ENCODE measurements at places on chromosomes 2 and 18.

GRCh38 chr18:33184175-33184574 lies 256.3 kb downstream of the CCDC178 start:
- no peak for DNase-seq

DNA sequence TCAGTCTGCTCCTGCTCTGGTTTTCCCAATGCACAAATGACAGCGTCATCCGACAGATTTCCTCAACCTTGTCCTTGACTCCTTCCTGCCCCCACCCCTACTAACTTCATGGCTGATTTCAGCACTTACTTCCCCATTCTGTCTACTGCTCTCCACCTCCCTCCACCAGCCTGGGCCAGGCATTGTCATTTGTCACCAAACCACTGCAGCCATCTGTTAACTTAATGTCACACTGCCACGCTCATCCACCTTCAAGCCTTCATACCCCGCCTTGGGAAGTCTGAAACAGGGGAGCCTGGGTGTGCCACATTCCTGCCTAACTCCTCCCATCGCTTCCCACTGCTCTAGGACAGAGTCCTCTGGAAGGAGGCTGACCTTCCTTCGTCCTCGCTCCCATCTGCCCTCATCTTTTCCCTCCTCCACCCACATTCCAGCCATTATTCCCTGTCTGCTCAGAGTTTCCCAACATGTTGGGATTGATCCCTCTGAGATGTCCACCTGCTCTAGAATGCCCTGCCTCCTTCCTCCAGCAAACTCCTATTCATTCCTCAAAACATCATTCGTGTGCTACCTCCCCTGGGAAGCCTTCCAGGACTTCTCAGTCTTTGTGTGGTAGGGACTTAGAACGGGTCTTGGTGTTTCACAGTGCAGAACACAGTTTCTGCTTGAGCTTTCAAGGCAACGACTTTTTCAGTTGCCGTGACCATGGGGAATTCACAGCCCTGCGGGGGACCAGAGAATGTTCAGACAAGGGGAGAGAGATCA lies 42.2 kb upstream of the SMAD7 start:
- no peak for DNase-seq

GRCh38 chr2:33190393-33190937 lies 243.7 kb downstream of the LTBP1 start:
- no peak for DNase-seq

GRCh38 chr2:160610041-160610440 lies 116.4 kb upstream of the RBMS1 start:
- no peak for DNase-seq

- no peak for DNase-seq
Measured at GRCh38 chr2:64773461-64774118, 119.9 kb upstream of the SERTAD2 start.

- DNase-seq, result no peak
Measured at GRCh38 chr2:240167588-240167880, 27.1 kb upstream of the OTOS start.

- no peak for DNase-seq
Measured at GRCh38 chr18:76357174-76357573, 137.9 kb downstream of the ZNF516 start.

DNA sequence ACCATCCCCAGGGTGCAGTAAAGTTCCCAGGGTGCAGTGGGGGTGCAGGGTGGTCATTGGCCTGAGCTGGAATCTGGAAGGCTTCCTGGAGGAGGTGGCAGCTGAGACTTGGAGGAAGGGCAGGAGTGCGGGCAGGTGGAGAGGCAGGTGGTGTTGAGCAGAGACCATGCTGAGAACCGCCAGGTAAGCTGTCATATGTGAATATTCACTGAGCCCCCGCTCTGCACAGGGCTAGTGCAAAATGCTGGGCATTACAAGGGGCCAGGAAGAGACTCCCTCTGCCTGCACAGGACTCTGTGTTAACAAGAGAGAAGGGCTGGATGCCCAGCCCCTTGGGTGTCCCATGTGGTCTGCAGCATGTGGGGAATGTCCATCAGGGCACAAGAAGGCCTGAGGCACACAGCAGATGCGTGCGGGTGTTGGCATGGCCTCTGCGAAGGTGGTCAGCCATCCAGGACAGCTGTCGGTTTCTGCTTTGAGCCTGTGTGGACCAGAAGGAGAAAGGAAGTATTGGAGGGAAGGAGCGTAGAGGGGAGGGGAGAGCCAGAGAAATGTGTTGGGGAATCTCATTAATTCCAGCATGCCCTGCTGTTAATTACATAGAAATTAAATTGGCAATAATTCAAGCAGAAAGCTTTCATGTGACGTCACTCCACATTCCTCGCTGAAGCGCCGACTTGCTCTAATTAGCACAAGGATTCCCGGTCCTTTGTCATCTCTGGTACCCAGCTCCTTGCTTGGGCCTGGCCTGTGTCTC lies 62.8 kb upstream of the OTOS start:
- DNase-seq, result no peak

- no peak for DNase-seq
Measured at GRCh38 chr2:128215897-128216642, 102.6 kb downstream of the HS6ST1 start.

DNA sequence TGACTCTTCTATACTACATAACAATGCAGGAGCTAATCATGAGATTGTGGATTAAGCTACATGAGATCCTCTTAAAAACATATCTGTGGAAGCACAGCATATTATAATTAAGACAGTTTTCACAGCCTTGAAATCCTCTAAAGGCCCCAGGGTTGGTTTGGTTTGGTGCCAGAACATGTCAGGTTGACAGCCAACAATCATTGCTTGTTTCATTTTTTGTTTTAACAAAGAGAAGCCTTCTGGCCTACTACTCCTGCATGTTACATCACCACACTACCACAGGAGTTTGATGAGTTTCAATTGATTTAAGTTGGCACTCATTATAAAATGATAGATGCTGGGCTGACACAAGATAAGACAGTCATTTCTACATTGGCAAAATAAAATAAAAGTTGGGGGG lies 255.9 kb upstream of the ERBB4 start:
- DNase-seq, result no peak

Data from CD4-positive, alpha-beta T cell treated with Interleukin-15 for 4 hours (primary cell).